Hippocampal formation (tissue), 2 donors: ENCODE measurements at places on chromosomes 4 and X.

DNA sequence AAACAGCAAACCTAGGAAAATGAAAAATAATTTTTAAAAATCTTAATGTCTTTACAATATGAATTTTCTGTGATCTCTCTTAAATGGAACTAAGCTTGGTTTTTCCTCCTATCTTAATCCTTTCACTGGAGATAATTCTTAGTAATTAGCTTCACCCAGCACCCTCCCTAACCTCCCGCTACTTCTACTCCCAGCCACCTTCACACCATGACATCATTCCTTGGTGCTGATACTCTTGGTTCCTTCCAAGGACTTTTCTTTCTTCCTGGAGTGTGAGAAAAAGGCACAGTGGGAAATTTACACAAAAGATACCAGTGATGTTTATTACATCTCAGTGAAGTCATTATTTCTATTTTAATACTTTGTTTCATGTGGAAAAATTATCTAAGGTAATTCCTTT lies 163.6 kb upstream of the PLAC1 start:
- DNase-seq = no peak

DNA sequence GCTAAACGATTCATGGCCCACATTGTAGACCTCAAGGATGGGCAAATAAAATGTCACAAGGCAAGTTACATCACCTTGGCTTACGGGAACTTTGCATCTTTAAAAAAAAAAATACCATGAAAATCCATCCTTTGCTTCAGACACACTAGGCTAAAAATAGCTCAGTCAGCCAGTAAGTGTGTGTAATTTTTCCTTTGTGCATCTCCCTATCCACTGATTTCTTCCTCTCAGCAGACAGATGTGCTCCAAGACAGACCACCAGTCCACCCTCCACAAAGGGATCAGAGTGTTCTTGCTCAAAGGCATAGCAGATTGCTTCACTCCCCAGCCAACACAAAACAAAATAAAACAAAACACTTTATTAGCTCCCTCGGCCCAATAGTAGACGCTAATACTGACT lies 14.6 kb downstream of the LDB2 start:
- DNase-seq = no peak

DNA sequence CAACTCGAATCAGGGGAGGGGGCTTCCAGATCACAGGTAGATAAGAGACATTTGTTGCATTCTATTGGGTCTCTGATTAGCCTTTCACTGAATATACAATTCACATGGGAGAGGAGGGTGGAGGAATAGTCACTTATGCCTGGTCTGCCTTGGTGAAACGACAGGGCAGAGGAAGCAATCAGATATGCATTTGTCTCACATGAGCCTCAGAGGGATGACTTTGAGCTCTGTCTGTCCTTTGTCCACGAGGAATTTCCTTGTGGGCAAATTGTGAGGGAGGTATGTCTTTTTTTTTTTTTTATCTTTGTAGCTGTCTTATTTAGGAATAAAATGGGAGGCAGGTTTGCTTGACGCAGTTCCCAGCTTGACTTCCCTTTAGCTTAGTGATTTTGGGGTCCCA lies 28.5 kb upstream of the TMSB4X start:
- DNase-seq = no peak

- no peak for DNase-seq
Measured at GRCh38 chr4:8117278-8117682, 41.3 kb downstream of the ABLIM2 start.

GRCh38 chr4:38442073-38442788 lies 221.8 kb upstream of the KLF3 start:
- no peak for DNase-seq

GRCh38 chr4:32658019-32658418 lies 1937.8 kb downstream of the PCDH7 start:
- no peak for DNase-seq

DNA sequence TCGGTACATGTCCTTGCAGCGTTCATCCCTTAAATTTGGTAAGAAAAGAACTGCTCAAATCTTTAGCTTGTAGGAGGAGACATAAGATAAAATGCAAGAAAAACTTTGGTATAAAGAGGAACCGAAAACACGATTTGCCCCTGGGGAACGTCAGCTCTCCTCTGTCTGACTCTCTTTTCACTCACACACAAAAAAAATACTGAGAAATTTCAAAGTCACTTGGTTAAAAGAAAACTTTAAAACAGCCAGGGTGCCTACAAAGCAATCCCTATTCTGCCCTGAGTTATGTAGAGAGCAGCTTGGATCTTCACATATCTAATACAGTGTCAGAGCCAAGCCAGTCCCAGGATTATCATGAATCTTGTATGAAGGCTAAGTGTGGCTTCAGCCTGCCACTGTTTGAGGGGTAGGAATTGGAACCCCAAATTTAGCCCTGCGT lies 248.5 kb upstream of the CXXC4 start:
- no peak for DNase-seq

DNA sequence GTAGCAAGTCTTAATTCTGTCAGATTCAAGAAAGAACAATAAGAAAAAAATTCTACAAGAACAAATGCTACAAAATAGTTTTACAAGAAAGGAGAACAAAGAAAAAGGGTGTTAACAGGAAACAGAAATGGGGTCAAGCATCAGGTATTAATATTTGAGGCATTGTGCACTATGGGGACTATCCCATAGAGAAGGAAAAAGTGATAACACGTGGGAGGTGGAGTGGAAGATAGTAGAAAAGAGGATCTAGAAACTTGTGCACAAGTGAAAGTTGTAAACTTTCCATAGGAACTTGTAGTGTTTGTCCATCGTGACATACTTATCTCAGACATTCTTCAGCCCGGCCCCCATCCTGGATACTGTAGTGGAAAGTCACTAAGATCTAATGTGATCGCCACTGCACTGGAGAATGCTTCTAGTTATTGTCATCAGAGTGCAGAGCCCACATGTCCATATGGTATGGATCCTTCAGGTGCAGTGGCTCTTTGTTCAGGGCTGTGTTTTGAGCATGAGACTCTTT lies 15.4 kb upstream of the NFXL1 start:
- no peak for DNase-seq

- DNase-seq = no peak
Measured at GRCh38 chr4:163665521-163666331, 171.2 kb downstream of the TMA16 start.

DNA sequence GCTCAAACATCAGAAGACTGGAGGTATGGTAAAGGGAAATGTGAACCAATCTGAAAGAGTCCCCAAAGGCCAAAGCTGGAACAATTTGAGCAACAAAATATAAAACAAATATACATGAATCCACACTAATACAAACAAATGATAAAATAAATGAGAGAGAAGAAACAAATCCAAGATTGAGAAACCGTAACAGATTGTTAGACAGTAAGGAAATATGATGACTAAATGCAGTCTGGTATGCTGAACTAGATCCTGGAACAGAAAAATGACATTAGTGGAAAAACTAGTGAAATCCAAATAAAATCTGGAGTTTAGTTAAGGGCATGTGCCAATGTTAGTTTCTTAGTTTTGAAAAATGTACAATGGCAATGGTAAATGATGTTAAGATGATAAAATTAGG lies 15.9 kb downstream of the PPA2 start:
- DNase-seq = no peak

DNA sequence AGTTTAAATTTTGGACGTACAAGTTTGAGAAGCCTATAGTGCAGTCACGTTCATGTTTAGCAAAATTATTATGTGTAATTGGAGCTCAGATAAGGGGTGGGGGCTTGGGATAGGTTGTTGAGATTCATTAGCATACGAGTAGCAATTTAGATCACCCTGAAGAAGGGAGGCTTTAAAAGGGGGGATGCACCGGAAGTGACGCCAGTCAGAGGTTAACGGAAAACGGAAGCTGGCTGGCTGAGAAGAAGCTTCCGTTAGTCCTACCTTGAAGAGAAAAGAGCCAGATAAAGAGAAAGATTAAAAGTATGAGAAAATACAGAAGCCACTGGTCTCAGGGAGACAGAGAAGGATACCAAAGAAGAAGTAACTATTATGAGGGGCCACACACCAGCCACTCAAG lies 1.1 kb upstream of the NXT2 start:
- DNase-seq = no peak

DNA sequence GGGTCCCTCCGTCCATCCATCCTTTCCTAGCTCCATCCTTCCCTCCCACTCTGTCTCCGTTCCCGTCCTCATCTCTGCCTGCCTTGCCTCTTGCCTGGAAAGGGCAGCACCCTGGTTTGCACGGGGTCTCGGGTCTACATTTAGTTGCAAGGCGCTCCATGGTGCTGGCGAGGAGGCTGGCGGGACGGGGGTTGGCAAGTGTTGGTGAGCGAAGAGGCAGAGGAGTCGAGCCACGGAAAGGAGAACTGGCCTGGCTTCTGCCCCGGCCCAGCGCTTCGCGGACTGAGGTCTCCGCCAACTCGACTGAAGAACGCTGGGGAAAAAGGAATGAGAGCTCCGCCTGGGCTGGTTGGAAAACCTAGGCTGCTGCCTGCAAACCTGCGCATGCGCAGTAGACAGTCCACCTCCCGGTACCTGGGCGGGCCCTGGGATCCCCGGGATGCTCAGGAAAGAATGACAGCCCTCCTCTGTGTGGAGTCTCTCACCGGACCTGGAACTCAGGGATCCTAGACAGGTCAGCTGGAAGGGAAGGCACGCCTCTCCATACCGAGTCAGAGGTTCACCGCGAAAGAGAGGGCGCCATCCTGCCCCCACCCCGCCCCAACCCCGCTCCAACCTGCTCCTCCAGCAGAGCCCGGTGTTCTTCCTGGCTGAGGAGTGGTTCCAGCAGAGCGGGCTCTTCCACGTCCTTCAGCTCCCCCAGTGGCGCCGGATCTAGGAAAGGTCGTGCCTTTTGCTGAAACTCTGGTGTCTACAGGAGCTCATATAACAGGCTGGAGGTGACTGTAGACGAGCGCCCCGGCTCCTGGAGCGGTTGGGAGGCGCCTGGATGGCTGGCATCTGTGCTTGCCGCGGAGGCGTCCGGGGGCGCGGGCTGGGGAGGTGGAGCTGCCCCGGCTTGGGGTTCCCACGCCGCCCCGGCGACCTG lies 6.0 kb downstream of the FRG2 start:
- DNase-seq = no peak

DNA sequence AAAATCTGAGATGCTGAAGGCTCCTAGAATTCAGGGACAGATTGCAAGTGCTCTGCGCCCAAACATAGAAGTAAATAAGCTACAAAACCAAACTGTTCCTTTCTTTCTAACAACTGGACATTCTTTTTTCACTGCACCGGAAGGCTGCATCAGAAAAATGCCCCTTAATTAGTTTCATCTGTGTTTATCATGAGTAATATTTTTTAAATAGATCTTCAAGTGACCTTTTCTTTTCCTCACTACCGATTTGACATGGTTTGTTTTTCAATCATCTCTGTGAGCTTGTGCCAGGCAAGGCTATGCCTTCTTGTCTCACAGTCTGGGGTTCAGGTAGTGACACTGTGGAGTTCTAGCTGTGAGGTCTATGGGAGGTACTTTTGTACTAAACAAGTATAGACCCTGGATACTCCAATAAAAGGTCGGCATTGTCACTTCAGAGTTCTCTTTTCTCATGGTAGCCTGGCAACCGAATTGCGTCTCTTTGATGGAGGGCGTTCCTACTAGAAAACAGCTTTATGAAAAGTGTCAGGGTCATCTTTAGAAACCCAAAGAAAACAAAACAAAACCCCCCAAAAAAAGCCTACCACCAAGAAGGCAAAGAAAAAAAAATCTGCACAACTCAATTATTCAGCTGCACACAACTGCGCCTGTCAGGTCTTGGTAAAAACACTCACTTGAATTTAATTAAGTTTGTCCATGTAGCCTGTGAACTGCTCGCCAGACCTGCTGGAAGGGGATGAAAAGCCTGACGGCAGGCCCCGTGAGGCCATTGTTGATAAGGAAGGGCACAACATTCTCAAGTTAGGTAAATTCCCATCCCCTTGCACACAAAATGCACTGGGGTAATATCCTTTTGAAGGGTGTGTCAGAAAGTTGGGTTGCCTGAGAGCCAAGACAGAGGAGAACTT lies 22.8 kb upstream of the ADAMTS3 start:
- DNase-seq = no peak

DNA sequence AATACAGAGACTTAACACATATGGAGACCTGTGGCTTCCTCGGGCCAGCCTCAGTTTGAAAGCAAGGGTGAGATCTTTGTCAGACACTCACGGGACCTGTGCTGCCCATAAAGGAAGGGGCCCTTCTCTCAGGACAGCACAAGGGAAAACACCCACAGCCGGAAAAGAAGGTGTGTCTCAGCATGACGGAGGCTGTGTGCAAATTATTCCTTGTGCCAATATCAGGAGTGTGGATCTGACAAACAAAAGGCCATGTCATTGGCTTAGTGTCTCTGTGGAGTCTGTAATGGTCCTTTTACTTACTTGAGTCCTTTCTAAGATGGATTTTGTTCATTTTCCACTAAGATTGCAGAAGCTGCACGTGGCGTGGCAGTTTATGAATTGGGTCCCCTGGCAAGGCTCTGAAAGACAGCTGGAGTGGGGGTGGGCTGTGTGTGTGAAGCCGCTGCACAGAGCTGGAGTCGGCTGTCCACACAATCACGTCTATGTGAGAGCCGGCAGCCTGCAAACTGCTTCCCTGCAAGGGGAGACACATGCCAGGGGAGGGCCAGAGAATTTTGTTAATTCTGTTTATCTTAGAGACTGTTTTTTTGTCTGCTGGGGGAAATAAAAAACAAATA lies 1.9 kb downstream of the ENPP6 start:
- DNase-seq = no peak

GRCh38 chr4:139528377-139529005 lies 27.5 kb downstream of the SETD7 start:
- DNase-seq = no peak

- DNase-seq = no peak
Measured at GRCh38 chr4:147110473-147111367, 165.1 kb upstream of the TTC29 start.

DNA sequence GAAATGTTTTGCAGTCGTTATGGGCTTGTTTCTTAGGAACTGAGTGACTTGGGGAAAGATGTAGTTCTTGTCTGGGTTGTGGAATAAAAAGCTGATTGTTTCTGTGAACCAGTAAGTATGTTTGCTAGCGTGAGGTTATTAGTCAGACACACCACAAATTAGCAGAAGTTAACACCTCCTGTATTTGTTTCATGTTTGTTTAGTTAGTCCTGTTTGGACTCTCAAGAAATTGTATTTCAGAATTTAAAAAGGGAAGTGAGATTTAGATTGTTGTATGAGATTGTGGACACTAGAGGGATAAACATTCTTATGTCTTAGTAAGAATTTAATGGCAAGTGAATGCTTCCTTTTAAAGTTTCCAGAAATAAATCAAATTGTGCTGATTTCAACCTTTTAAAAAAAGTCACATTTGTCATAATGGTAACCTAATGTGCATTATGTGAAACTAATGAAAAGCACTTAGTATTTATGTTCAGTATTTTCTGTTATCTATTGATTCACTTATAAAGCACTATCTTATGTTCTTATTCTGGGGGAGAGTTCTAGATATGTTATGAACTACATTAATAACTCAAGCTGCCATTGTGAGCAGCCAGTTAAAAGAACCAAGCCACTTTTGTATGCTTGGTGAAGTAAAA lies 25.6 kb downstream of the ATP10D start:
- DNase-seq = no peak

DNA sequence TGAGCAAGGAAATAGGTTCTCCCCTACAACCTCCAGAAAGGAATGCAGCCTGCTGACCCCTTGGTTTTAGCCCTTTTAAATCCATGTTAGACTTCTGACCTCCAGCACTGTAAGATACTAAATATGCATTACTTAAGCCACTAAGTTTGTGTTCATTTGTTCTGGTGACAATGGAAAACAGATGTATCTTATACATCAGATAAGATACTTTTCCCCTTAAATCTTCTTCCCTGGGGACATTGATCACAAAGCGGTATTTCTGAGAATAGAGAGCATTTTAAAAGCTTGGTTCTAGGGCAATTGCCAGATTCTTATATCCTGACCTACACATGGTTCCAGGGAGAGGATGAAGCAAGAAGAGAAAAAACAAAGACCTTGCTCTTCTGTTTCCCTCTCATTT lies 6.5 kb upstream of the TMEM184C start:
- no peak for DNase-seq
